NCI-H1417 (cell line): ENCODE measurements at places on chromosomes 2 and 18.

- no peak for DNase-seq
These were observed 151.5 kb downstream of the NCK2 start for GRCh38 chr2:105895990-105896764.

DNA sequence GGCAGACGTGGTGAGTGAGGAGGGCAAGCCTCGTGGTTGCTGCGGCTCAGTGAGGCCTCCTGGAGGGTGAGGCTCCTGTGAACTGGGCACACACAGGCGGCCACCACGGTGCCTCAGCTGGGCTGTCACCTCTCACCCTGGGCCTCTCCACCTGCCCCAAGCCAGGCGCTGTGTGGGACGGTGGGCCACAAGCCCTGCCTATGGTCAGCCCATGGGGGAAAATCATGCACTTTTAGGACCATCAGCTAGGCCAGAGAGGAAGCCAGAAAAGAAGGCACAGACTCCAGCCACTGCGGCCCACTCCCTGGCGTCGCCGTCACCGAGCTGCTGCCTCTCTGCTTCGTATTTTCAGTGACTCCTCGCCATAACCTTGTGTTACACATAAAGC lies 28.5 kb upstream of the HS6ST1 start:
- no peak for DNase-seq

DNA sequence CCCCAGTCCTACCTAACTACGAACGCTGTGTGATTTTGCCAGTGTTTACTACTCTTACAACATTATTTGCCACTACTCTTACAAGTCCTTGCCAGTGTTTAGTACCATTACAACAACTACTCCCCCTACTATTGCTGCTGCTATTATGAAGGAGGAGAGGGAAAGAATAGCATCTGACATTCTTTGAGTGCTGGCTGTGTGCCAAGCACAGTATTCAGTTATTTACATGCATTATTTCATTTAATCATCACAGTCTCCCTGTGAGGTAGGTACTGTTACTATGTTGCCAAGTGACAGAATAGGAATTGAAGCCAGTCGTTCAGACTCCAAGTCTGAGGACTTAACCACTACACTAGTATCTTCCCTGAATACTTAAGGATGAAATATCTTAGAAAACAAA lies 185.9 kb upstream of the FOSL2 start:
- peak; percentile 15 for DNase-seq

DNA sequence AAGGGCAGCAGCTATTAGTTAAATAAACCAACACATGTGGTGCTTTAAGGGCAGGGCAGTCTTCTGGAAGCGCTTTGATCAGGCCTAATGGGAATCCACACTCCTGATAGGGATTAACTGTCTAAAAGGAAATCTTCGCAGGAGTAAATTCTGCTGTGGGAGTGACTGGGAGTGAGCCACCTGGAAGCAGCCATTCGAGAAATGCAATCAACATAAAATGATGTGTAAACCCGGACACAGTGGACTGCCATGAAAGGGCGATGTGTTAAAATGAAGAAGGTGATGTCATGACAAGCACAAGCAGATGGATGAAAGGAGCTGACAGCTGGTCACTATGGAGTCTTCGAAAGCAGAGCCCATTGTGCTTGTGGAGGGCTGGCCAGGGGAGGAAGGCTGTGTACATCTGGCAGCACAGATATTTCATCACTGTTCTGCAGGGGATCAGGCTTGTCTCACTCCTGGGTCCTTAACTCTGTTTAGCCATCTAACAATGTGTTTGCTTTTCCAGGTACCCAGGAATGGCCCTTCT lies 24.8 kb upstream of the GALNT14 start:
- DNase-seq: no peak

DNA sequence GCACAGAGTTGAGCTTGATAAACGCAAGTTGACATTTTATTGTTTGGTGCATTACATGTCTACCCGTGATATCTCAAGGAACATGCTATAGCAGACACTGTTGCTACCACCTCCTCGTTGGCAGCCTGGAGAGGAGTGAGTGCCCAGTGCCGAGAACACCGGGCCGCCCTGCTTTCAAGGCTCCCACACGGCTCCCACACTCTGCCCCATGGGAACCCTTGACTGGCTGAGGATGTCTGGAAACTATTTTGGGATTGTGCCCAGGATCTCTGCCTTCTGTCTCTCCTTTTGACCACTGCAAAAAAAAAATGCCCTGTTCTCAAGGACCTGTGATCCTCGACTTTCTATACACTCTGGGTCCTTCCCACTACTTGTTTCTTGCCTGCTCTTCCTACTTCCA lies 21.1 kb downstream of the TET3 start:
- no peak for DNase-seq

- DNase-seq: no peak
These were observed 244.0 kb downstream of the PAX3 start for GRCh38 chr2:222054813-222055212.

GRCh38 chr2:152620985-152621384 lies 96.3 kb downstream of the PRPF40A start:
- no peak for DNase-seq

DNA sequence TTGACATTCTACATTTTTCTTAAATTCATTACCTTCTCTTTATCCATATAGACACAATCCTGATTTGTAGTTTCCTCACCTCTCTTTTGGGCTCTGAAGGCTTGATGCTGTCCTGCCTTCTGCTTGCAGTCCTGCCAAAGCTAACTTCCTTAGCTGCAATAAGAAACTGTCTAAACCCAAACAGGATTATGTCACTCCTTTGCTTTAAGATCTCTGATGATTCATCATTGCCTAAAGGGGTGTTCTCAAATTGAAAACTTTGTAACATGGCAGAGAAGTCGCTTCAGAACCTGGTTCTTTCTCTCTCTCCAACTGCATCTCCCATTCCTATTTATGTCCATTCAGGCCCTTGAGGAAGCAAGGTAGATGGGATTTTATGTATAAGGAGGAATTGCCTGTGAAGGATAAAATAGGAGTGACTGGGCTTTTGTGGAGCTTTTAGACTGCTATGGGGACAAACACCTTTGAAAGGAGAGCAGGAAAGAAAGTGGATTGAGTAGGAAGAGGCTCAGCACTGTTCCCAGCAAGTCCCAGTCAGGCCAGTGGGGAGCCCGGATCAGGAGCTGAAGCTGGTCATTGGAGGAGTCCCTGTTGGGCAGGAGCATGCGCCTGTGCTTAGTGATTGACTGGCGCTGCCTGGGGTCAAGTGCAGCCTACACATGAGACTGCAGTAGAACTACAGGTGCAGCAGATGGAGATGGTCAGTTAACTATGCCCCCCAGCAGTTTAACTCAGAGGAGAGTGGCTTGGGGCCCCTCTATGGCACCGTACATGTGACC lies 390.6 kb downstream of the CTNNA2 start:
- DNase-seq: no peak

GRCh38 chr2:212327171-212327809 lies 211.3 kb downstream of the ERBB4 start:
- no peak for DNase-seq

DNA sequence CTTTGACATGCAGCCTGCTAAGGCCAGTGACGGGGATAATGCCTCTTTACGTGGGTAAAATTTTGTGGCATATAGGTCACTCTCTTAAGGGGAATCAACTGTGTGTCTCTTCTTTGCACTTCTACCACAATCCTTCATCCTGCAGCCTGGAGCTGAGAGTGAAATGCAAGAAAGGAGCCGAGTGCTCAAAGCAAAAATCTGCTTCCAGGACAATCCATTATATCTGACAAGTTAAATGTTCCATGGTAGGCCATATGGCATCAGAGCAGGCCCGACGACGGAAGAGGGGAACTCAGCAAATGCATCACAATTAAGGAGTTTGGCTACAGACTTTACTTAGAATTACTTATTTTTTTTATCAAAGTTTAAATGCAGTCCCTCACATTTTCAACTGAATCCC lies 171.2 kb downstream of the TCF4 start:
- peak; percentile 54 for DNase-seq

GRCh38 chr2:100785626-100786296 lies 34.2 kb upstream of the NPAS2 start:
- DNase-seq: no peak

DNA sequence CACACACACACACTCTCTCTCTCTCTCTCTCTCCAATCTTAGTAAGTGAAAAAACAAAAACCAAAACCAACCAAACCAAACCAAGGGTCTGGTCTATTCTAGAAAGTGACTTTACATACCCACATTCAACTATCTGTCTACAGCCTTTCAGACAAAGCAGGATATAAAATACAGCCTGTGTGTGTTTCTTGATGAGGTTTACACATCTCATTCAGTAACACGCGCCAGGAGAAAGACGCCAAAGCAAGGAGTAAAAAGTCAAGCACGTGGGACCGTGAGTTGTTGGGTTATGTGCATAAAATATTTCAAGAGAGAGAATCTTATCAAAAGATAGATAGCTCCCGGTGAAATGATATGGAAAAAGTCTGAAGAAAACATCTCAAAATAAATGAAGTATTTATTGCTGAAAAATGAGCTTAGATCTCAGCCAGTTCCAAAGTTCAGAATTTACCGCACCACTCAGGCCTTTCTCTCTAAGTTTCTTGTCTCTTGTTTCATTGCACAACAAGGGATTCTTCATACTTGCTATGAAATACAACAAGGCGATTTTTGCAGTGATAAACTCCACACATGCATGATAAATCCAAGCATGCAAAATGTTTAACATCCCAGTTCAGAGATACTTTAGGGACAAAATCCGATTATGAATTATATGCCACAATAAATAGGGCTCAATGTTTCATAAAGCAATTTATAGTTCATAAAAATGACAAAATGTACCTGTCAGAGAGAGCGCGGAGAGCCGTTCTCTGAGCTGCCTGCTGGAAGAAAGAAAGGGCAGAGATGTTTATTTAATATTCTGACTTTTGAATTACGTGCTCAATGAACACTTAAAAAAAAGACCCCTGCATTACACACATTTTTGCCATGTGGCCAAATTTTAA lies 159.3 kb upstream of the REV1 start:
- DNase-seq: no peak

GRCh38 chr2:59974051-59974766 lies 579.2 kb downstream of the BCL11A start:
- DNase-seq: peak; percentile 47

GRCh38 chr18:67652288-67652687 lies 135.8 kb upstream of the DSEL start:
- peak; percentile 25 for DNase-seq

- no peak for DNase-seq
These were observed 945.0 kb downstream of the SLC4A3 start for GRCh38 chr2:220572385-220572784.

GRCh38 chr18:31246460-31246859 lies 71.5 kb upstream of the DSG1 start:
- DNase-seq: no peak

- no peak for DNase-seq
These were observed 262.6 kb upstream of the SYT4 start for GRCh38 chr18:43539862-43540261.

DNA sequence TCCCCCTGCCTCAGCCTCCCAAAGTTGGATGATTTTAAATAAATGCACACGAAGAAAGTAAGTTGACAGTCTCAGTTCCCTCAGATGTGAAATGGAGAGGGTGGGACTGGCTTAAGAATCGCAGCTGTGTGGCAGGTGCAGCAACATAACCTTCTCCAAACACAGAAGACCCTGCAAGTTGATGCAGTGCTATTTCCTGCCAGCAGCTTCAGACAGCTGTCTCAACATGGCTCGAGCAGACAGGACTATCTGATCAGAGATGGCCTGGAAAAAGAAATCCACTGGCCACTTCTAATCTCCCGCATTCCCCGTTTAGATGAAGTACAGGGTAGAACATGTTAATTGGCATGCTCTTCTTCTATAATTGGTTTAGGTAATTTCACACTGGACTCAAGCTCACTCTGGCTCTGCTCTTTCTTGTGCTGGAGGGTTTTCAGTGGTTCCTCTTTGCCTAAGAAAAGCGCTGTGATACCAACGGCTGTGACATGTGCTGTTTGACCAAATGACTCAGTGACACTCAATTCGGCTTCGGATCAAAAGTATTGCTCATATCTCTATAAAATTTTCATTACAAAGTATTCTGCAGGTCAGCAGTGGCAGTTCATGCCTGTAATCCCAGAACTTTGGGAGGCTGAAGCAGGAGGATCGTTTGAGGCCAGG lies 40.2 kb downstream of the MYOM1 start:
- no peak for DNase-seq

DNA sequence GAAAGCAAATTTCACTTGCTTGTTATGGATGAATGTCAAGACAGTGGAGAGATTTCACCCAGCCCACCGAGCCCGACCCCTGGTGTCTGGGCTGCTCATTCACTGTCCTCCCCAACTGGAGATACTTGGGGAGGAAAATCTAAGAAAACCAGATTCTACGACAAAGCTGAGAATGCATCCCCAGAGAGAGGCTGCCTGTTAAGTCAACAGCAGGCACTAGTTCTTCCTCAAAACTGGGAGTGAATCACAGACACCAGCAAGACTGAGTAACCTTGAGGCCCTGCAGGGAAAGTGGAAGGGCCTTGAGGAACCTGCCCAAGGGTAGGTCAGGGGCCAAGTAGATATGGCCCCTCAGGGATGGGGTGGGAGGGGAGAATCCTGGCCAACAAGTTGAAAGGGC lies 34.2 kb upstream of the MLPH start:
- no peak for DNase-seq

GRCh38 chr2:73293534-73294171 lies at the start of gene EGR4:
Gene EGR4, minus strand, starts transcription at chr2:73293548. Its CDS starts 231 bp downstream, at chr2:73293317.
- DNase-seq: peak; percentile 93

- DNase-seq: no peak
These were observed 79.6 kb upstream of the LCLAT1 start for GRCh38 chr2:30367232-30368070.

GRCh38 chr2:231394211-231395141 lies 1.0 kb upstream of the B3GNT7 start:
- DNase-seq: no peak
